Activated CD8-positive, alpha-beta memory T cell treated with anti-CD3 and anti-CD28 coated beads, Interleukin-2, amount 10 ng/mL, durations not matched to agents 7 days and 5 days (primary cell): ENCODE measurements at places on chromosomes 7 and 10.
A peak's percentile ranks its signal among the peaks of the same experiment; 100 is the strongest.

DNA sequence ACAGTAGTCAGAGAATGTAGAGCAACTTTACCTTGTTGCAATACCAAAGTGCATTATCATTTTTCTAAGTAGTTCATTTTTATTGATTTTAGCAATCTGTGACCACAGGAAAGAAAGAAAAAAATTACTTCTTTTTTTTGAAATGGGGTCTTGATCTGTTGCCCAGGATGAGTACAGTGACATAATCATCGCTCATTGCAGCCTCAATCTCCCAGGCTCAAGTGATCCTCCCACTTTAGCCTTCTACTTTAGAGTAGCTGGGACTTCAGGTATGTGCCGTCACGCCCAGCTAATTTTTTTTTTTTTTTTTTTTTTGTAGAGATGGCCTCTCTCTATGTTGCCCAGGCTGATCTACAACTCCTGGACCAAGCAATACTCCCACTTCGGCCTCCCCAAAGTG, 11.4 kb upstream of the OAT start:
- DNase-seq, result no peak

GRCh38 chr10:131898713-131899112, 2.1 kb upstream of the PPP2R2D start:
- no peak for DNase-seq

- DNase-seq, result no peak
Observed at GRCh38 chr10:80588546-80588945, 50.8 kb downstream of the SH2D4B start.

DNA sequence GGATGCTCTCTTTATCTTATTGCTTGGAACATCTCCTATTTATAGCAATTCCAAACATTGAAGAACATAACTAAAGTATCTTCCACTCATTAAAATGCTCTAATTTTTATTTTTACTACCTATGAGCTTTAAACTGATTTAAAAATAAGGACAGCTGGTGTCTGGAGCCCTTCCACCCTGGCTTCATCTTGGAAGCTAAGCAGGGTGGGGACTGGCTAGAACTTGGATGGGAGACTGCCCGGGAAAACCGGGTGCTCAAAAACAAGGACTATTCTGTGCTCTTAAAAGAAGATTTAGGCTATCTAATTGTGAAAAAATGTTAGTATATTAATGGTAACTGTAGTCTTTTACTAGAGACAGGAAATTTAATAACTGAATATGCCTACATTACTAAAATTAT, 69.2 kb downstream of the ARMC3 start:
- DNase-seq, result no peak

DNA sequence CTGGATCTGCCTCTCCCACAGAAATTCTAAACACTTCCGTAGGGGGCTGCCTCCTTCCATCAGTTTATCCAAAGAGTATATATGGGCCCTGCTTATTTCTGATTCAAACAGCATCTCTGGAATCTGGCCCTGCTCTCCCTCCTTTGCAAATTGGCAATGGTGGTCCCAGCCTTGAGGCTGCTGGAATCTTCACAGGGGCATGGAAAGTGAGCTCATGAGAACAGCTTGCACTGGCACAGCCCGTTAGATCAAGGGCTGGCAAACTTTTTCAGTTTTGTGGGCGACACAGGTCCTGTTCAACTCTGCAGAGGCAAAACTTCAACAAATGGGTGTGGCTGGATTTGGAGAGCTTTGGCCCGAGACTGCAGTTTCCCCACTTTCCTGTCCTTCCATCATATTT, 526.9 kb downstream of the KCNMA1 start:
- no peak for DNase-seq

GRCh38 chr7:74066626-74067025, 17.0 kb upstream of the LIMK1 start:
- DNase-seq, result no peak

GRCh38 chr10:5818894-5819293, 5.7 kb upstream of the GDI2 start:
- DNase-seq, result no peak

- DNase-seq, result peak; percentile 52
Observed at GRCh38 chr10:16521311-16522016, at the start of gene C1QL3. Gene C1QL3, minus strand, starts transcription at chr10:16521879. Its CDS starts 814 bp downstream, at chr10:16521065.

DNA sequence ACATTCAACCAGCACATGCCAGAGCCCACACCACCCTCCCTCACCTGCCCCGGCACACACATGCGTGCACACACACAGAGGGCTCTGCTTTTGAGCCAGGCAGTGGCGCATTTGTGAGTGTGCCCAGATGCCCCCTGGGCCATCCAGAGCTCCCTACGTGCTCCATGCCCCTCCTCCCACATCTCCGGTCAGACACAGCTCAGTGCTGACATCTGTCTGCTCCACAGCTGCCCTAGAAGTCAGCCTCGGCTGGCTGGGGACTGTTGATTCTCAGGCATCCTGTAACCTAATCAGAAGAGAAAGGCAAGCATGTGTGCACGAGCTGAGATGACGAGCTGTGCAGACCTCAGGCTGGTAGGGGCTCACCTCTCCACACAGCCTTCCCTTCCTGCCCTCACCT, 135.1 kb downstream of the ZMIZ1 start:
- no peak for DNase-seq

GRCh38 chr7:104891949-104892348, 122.1 kb upstream of the KMT2E start:
- no peak for DNase-seq

- no peak for DNase-seq
Observed at GRCh38 chr7:28152594-28152993, 28.0 kb downstream of the JAZF1 start.

GRCh38 chr7:39002755-39003154, 25.0 kb downstream of the POU6F2 start:
- no peak for DNase-seq

GRCh38 chr7:47757921-47758411, 176.1 kb upstream of the TNS3 start:
- no peak for DNase-seq

DNA sequence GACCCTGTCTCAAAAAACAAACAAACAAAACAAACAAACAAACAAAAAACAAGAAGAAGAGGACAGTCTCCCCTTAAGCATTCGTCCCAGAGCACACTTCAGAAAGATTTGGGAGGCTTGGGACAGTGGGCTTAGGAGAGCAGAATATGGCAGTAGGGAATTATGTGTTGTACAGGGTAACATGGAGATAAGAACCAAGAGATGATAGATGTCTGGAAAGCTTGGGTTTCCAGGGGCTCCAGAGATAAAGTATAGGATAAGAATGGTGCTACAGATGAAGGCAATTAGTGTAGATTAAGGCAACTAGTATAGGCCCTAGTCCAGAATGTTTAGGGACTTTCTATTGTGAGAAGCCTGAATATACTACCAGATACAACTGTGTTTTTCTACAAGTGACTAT, 934.9 kb upstream of the AUTS2 start:
- no peak for DNase-seq

- no peak for DNase-seq
Observed at GRCh38 chr10:31883397-31883796, 45.2 kb downstream of the ARHGAP12 start.

GRCh38 chr10:55141892-55142291, 340.9 kb upstream of the PCDH15 start:
- DNase-seq, result no peak

GRCh38 chr10:15262036-15262713, 93.7 kb upstream of the NMT2 start:
- no peak for DNase-seq

- no peak for DNase-seq
Observed at GRCh38 chr10:60372436-60372835, 17.2 kb downstream of the ANK3 start.

- DNase-seq, result no peak
Observed at GRCh38 chr7:28083164-28083997, 97.2 kb downstream of the JAZF1 start.

DNA sequence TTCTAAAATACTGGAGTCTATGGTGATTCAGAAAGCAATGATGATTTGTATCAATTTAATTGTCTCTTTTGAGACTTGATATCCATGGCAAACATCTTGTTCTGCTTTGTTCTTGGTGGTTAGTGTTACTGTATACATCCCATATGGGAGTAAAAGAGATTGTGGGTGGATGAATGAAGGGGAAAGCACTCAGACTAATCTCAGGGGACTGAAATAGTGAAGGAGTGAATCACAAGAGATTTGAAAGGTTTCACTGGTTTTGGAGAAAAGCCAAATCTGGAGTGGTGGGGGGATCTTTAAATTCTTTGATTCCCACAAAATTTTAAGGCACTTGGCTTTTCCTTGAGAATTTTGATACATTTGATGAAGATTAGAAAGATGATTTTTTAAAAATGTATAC, 369.4 kb downstream of the INHBA start:
- DNase-seq, result no peak

DNA sequence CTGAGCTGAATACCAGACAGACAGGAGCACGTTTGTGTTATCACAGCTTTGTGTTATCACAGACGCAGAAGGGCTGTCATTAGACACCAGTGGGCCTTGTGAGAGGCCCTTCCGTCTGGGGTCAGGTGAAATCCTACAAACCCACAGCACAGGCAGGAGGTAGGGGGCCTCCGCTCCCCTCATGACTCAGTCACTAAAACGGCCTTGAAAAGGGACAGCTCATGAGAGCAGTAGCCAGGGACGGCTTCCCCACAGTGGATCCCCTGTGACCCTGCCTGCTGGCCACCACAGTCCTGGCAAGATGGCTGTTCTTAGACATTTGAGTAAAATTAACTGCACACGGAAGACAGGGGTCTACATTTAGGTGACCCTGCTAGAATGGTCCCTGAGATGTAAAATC, 215.8 kb upstream of the PPP2R2D start:
- DNase-seq, result no peak

DNA sequence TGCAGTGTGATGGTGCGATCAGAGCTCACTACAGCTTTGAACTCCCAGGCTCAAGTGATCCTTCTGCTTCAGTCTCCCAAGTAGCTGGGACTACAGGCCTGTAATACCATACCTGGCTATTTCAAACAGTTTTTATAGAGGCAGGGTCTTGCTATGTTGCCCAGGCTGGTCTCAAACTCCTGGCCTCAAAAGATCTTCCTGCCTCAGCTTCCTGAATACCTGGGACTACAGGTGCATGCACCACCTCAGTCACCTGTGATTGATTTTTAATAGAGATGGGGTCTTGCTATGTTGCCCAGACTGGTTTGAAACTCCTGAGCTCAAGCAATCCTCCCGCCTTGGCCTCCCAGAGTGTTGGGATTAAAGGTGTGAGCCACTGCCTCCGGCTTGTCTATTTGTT, 26.4 kb upstream of the CCL24 start:
- no peak for DNase-seq

GRCh38 chr10:119222537-119222936, 15.2 kb downstream of the GRK5 start:
- no peak for DNase-seq

DNA sequence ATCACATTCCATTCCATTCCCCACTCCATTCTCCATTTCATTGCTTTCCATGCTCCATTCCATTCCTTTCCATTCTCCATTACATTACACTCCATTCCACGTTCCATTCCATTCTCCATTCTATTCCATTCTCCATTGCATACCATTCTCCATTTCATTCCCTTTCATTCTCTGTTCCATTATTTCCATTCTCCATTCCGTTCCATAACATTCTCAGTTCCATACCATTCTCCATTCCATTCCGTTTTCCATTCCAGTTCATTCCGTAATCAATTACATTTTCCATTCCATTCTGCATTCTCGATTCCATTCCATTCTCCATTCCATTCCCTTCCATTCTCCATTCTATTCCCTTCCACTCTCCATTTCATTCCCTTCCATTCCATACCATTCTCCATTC, 86.4 kb downstream of the NSUN6 start:
- DNase-seq, result no peak

- DNase-seq, result no peak
Observed at GRCh38 chr7:47721670-47722069, 139.8 kb upstream of the TNS3 start.
